ENCODE measurements at places on chromosomes 11 and 22.
A peak's percentile ranks its signal among the peaks of the same experiment; 100 is the strongest.

DNA sequence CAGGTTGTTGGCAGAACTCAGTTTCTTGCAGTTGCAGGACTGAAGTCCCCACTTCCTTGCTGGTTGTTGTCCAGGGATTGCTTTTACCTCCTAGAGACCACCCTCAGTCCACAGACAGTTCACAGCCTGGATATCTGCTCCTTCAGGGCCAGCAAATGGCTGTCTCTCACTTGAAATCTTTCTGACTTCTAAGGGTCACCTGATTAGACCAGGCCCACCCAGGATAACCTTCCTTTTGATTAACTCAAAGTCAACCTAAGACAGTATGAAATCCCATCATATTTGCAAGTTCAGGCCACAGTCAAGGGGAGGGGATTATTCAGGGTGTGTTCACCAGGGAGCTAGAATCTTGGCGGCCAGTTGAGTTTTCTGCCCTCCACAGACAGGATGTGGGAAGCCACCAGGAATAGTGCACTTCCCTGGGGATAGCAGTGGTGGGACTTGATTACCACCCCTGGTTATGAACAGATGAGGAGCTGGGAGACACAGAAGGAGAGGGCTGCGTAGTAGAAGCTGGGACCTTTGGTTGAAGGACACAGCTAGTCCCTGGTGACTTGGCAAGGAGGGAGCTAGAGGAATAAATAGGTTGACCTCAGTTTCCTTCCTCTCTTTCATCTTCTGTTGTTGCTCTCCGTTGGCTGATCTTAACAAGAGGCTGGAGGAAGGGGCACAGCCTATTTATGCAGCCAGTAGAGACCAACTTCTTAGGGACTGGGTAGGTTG lies 33.4 kb downstream of the MIAT start:
- DNase-seq = no peak

DNA sequence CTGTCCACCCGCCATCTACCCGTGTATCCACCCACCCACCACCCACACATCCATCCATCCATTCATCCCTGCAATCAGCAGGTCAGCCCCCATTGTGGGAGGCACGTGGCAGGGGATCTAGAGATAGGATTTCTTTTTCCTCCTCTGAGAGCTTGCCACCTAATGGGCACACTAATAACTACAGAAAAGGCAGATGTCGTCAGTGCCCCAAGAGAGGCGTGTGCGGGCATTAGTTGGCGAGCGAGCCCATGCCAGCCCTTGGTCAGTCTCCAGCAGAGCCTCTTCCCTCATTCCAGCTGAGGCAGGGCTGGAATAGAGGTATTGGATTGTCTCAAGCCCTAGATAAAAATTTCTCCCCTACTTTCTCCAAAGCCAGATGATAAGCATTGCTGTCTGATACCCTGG lies 9.7 kb downstream of the USP2 start:
- no peak for DNase-seq

- DNase-seq = peak; percentile 74
Measured at GRCh38 chr11:62324731-62325556, 12.3 kb upstream of the ASRGL1 start.

DNA sequence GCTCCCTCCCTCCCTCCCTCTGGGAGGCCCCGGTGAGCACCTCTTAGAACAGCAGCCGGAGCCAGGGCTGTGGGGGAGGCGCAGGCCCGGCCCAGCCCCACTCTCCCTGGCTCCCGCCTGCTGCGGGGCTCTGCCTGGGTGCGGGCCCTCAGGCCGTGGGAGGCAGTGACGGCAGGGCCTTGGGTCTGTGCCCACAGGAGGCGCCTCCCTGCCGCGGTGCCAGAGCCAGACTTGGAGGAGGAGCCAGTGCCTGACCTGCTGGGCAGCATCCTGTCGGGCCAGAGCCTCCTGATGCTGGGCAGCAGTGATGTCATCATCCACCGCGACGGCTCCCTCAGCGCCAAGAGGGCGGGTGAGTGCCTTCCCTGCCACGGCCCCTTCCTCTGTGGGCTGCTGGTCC lies 9.5 kb downstream of the IRF7 start:
- no peak for DNase-seq

- no peak for DNase-seq
Measured at GRCh38 chr22:48701296-48702030, 1126.2 kb downstream of the BRD1 start.

DNA sequence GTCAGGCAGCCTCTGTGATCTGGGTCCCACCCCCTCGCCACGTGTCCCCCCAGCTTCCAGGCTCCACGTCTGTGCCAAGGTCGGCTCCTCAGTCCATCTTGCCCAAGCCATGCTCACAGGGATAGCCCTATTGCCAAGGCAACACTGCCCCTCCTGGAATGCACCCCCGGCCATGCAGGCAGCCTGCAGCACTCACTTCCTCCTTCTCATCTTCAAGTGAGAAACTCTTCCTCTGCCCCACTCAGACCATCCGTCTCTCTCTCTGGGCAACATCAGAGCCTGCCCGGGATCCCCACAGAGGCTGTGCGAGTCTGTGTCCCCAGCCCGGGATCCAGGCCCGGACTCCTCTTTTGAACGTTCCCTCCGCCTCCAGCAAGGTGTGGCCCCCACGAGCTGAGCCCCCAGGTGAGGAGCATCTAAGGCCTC lies 852.3 kb downstream of the BRD1 start:
- no peak for DNase-seq

- DNase-seq = no peak
Measured at GRCh38 chr11:59900366-59901126, 22.0 kb downstream of the OOSP3 start.

All from GM13976 (cell line).